ENCODE measurements at places on chromosomes 7 and 10.

DNA sequence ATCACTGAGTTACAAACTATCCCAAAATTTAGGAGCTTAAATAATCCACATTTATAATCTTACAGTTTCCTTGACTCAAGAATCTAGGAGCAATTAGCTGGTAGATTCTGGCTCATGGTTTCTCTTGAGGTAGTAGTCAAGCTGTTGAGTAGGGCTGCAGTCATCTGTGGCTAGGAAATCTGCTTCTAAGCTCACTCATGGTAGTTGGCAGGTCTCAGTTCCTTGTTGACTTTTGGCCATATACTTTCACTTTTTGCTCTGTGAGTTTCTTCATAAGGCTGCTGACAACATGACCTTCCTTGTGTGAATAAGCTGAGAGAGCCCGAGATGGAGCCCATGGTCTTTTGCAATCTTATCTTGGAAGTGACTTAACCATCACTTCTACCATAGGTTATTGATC lies 10.8 kb upstream of the ETV1 start:
- DNase-seq = no peak

GRCh38 chr10:17644485-17644943 lies 563 bp downstream of the STAM start:
- peak; percentile 55 for DNase-seq

- DNase-seq = no peak
Observed at GRCh38 chr10:98289802-98290209, 21.8 kb upstream of the LOXL4 start.

GRCh38 chr7:30911133-30911532 lies 520 bp upstream of the AQP1 start:
- no peak for DNase-seq

- DNase-seq = peak; percentile 97
Observed at GRCh38 chr10:84424731-84425167, 96.4 kb downstream of the CCSER2 start.

GRCh38 chr7:157228864-157229422 lies 90.2 kb downstream of the UBE3C start:
- DNase-seq = peak; percentile 40

DNA sequence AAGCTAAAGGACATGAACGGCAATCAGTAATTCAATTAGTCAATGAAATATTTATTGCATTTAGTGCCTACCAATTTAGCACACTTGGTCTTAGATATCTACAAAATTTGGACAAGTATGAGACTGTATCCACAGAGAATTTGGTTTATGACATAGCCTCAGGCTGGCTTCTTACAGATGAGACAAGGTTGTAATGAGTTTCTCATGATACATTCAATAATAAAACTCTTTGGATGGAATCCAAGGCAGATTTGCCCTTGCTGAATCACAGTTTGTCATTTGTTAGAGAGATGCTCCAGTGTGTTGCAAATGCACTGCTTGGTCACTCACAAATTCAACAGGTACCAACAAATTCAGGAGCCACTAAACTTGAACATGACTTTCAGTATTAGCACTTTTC lies 162.5 kb downstream of the GPR37 start:
- no peak for DNase-seq

DNA sequence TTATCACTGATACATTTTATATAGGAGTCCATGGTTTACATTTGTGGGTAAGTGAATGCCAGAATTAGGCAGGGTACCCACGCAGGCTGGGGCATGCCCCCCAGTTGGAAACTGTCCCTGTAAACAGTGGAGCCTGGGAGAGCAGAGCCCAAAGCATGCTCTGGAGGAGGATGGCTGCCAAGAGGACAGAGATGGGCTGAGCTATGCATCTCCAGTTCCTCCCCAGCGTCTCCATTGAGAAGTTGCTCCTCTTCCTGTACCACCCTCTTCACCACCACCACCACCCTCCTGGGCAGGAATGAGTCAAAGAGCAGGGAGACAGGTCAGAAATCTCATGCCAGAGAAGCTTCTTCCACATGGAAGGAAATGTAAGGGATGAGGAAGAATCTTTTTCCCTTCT lies 67.7 kb upstream of the KMT2E start:
- no peak for DNase-seq

DNA sequence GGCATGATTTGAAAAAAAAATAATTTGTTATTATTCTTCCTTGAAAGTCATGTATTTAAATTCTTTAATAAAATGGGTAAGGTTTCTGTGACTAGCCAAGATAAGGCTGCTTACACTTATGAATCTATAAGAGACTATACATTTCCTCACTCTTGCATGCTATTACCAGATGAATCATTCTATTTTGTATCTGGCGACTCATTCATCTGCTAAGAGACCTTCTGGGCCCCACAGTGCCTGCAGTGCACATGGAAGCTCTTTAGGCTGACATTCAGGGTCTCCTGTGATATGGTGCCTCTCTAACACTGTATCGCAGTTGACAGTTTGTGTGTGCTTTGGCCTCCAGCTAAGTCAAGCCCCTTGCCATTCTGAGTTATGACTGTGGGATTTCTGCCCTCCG lies 121.9 kb downstream of the NRG3 start:
- DNase-seq = no peak

DNA sequence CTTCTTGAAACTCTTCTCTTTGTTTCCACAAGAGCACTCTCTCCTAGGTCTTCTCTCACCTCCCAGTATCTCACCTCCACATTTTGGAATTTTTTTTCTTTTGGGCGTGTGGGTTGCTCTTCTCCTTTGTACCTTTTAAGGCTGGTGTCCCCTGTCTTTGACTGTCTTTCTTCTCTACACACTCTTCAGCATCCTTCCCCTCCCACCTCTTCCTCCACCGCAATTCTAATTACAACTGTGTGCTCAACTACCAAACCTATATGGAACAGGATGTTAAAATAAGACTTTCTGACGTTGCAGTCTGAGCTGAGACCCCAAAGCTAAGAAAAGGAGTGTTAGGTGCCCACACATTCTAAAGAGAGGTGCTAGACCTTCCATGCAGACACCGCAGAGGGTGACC lies 14.0 kb upstream of the ADRB1 start:
- DNase-seq = no peak

GRCh38 chr7:64555046-64555445 lies 7.8 kb downstream of the ZNF680 start:
- DNase-seq = no peak

GRCh38 chr7:157485361-157485831 lies 148.6 kb downstream of the DNAJB6 start:
- DNase-seq = no peak

- DNase-seq = no peak
Observed at GRCh38 chr7:105656922-105657521, 75.7 kb upstream of the EFCAB10 start.

- no peak for DNase-seq
Observed at GRCh38 chr7:143233816-143234532, 12.1 kb downstream of the TAS2R40 start.

DNA sequence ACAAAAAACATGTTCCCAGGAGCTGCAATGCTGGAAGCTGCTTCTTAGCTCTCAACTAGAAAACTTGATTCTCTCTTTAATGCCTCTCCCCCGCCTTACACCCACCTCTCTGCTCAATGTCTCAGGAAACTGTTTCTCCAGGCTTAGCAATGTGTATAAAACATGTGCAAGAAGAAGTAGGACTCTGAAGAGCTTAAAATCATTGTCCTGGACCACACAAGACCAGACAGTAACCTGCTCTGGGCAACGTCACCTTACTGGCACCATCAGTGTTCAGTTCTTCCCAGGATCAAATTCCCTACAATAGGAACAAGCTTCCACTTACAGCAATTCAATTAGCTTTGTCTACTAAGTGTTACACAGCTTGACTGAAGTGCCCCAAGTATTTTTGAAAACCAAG lies 104.9 kb downstream of the RAPGEF5 start:
- DNase-seq = no peak

DNA sequence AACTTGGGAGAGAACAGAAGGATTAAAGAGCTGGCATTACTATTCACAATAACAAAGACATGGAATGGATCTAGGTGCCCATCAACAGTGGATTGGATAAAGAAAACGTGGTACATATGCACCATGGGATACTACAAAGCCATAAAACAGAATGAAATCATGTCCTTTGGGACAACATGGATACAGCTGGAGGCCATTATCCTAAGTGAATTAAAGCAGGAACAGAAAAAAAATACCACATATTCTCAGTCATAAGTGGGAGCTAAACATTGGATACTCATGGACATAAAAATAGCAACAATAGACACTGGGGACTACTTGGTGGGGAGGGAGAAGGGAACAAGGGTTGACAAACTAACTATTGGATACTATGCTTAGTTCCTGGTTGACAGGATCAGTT lies 133.2 kb upstream of the ITGB1 start:
- no peak for DNase-seq

- peak; percentile 71 for DNase-seq
Observed at GRCh38 chr7:108062250-108063014, 59.5 kb upstream of the LAMB1 start.

DNA sequence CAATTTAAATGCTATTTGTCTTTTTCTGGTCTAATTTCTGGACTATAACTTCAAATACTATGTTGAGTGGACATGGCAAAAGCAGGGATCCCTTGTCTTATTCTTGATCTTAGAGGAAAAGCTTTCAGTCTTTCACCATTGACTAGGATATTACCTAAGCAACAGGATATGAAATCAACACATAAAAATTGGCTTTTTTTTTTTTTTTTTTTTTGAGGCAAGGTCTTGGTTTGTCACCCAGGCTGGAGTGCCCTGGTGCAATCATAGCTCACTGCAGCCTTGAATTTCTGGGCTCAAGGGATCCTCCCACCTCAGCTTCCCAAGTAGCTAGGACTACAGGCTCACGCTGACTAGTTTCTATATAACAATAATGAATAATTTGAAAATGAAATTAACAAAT lies 90.8 kb downstream of the JMJD1C start:
- peak; percentile 7 for DNase-seq

GRCh38 chr7:30596014-30596641 lies 1.4 kb downstream of the GARS1 start:
- peak; percentile 63 for DNase-seq

GRCh38 chr10:72761498-72761897 lies 69.6 kb downstream of the MCU start:
- DNase-seq = no peak

DNA sequence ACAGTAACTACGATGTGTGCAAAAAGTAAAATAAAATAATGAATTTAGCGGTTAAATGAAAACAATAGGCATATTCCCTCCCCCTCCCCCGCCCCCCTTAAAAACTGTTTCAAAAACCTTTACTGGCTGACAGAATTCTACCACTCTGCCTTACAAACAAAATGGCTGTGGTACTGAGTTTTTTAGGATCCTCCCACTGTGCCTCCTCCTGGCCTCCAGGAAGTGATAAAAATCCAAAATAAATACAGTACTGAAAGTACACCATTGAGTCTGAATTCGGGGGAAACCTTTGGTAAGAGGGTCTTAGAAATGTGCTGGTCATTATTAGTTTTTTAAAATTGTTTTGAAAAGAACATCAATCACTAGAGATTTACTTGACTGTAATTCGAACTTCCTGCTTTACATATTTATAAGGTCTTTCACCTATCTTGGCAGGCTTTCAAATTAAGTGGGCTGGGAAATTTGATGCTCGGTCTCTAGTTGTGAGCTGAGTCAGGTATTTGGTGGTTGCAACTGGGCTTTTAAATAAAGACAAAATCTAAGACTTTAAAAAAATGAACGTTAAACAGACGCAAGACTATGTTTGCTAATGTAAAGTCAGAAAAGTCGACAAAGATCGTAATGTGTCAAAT lies 32.5 kb upstream of the EPC1 start:
- DNase-seq = peak; percentile 81

- peak; percentile 92 for DNase-seq
Observed at GRCh38 chr10:34666008-34666704, 148.9 kb downstream of the PARD3 start.

- DNase-seq = no peak
Observed at GRCh38 chr10:23604613-23605012, 165.7 kb downstream of the OTUD1 start.

GRCh38 chr10:86100581-86101061 lies 266.0 kb downstream of the GRID1 start:
- peak; percentile 7 for DNase-seq

DNA sequence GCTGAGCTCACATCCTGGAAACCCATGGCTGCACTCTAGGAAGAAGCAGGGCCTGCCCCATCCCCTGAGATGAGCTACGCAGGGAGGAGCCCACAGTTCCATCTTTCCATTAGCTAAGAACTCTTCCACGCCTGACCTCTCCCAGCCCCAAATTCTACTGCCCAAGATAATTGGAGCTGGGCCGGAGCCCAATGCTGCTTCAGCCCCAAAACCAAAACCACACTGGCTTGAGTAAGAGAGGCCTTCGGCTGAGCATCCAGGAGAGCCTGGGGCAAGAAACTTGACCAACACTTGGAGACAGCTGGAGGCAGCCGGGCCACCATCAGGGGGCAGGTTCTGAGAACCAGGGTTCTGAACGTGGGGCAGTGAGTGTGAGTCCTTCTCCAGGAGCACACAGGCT lies 116.1 kb upstream of the ZMIZ1 start:
- DNase-seq = peak; percentile 85

- peak; percentile 45 for DNase-seq
Observed at GRCh38 chr7:128352153-128352537, 8.4 kb upstream of the RBM28 start.

All from fibroblast of lung (primary cell).